ENCODE measurements at places on chromosomes 3 and 15.

GRCh38 chr3:128372281-128372680 lies 94.4 kb downstream of the DNAJB8 start:
- DNase-seq = no peak

DNA sequence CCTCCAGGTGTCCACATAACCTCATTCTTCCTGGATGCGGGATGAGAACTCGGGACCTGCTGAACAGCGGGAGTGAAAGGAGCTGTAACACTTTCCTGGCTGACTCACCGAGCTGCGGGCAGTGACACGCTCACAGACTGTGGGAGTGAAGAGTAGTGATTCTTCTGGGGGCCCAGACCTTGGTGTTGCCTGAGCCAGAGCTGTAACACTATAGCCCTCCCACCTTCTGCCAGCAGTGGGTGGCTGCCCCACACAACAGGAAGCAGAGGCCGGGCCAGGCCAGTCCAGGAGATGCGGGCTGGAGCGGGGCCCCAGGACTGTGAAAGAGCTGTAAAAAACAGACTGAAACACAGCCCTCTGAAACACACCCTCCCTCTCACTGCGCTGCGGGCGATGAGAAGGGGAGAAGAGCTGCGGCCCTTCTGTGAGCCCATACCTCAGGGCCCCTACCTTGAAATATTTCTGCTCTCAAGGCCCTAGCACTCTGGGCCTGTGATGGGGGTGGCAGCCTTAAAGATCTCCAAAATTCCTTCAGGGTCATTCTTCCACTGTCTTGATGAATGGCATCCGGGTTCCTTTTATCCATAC lies 464.0 kb upstream of the CCDC54 start:
- DNase-seq = no peak

DNA sequence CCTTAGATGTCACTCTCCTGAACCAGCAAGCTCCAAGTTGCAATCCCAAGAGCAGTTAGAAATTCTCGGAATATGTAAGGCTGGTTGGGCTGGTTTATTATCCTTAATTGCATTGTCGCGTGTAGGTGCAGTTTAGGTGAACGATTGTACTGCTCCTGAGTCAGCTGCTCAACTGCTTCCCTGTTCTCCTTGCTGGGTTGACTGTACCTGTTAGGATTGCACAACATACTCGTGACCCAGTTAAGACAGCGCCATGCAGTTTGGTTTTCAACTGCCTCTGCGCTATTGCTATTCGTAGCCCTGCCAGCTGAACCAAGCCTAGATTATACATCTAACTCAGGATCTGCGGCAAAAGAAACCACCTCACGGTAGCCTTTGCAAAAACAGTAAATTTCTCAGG lies 41.0 kb downstream of the BCL2L10 start:
- no peak for DNase-seq

DNA sequence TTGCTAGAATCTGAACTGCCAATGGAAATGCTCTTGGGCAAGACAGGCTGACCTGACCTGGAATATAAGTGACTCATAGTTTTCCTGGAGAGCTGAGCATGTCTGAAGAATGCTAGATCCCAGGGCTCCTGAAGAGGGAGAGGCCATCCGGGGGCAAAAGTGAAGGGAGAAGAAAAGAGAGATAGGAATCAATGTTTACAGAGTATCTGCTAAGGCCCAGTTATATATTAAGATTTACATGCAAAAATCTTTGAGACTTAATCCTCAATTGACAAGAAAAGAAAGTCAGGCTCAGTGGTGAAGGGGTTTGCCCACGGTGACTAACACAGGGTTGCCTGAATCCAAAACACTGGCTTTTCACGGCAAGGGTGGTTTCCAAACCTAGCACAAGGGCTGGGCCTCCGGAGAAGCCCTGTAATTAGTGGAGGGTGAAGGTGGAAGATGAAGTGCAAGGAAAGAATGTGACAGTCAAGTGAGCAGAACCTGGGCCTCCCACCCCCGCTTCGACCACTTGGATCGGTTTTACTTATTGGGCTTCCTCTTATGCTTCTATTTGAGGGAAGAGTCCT lies 91.7 kb upstream of the FGF12 start:
- no peak for DNase-seq

GRCh38 chr3:167653760-167654159 lies at the start of gene WDR49:
TSS of gene WDR49 (minus strand) at chr3:167653942. CDS start at chr3:167653425, 517 bp downstream.
- no peak for DNase-seq

- DNase-seq = no peak
Measured at GRCh38 chr3:35254917-35255316, 384.4 kb upstream of the ARPP21 start.

DNA sequence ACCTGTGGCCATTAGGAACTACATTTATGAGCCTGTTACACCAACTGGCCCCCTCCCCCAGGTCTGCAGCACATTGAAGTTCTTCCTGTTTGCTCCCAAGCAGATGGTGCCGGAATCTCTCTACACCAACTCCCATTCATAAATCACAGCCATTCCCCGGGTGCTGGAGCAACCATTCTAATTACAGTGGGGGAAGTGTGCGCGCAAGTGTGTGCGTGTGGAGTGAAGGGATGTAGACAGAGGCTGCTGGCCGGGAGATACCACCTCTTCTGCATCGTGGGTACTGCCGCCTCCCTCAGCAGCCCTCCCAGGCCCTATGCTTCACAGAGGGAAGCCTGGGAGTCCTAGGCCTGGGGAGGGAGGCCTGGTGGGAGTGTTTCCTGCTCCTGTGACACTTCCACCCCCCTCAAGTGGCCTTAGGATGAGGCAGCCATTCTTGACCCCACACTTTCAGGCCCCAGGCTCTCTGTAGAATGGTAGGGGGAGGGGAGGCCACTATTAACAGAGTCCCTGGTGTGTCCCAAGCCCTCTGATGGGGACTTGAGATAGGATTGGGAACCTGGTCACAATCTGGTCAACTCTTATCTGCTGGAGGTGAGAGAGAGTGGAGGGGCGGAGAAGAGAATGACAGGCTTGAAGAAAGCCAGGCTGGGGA lies 69.1 kb downstream of the MAGEF1 start:
- no peak for DNase-seq

DNA sequence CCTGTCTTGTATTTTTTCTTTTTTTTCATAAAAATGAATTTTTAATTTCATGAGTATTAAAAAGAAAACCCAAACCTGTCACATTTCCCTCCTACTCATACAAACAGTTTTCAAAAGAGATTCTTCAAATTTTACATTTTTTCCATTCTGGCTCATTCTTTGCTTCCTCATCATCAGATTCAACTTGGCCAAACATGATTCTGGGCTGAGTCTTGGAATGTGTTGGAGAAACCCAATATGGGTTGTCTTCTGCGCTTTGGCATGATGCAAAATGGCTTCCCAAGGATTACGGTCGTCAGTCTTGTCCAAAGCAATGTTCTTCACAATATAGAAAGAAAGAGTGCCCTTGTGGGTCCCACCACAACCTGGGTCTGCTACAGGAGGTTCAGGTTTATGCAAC lies 12.4 kb upstream of the TM4SF4 start:
- DNase-seq = no peak

DNA sequence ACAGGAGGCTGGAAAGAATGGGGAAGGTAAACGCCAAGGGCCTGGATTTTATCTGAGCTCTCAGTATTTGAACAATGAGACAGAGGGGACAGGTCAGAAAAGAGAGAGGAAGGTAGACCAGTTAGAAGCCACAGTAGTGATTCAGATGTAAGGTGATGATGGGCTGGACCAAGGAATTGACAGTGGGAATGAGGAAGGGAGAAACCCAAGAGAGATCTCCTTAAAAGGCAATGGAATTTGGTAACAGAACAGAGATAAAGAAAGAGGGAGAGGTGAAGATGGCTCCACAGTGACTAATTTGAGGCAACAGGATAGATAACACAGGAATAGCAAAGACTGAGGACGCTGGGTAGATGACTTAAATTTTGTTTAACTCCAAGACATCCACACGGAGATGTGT lies 11.4 kb upstream of the HEG1 start:
- no peak for DNase-seq

Data from thoracic aorta (tissue), 2 donors.